ENCODE measurements at places on chromosomes 2 and 18.

- no peak for DNase-seq
Observed at GRCh38 chr2:47868611-47869352, 37.5 kb downstream of the FBXO11 start.

GRCh38 chr18:76246590-76246989 is 248.5 kb downstream of the ZNF516 start:
- no peak for DNase-seq

DNA sequence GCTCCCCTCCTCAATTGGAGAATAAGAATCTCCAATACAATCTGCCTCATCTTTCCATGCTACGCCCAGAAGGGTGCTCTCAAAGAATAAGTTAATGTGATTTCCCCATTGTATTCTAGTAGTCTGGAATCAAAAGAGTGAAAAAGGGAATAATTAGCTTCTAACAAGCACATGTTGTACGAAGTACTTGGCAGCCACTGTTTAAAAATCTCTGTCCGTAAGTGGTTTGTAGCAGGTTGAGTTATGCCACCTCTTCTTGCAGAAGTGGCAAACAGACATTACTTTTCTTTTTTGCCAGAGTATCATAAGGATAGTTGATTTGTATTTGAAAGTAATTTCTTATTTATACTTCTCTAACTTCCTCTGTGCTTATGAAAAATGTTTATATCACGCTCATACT is 184.7 kb downstream of the CD226 start:
- no peak for DNase-seq

GRCh38 chr2:45894211-45894610 is 242.7 kb downstream of the PRKCE start:
- DNase-seq: no peak

- no peak for DNase-seq
Observed at GRCh38 chr2:240213476-240214421, 73.3 kb upstream of the OTOS start.

GRCh38 chr18:61129001-61129400 is 204.2 kb upstream of the CDH20 start:
- peak; percentile 81 for DNase-seq

DNA sequence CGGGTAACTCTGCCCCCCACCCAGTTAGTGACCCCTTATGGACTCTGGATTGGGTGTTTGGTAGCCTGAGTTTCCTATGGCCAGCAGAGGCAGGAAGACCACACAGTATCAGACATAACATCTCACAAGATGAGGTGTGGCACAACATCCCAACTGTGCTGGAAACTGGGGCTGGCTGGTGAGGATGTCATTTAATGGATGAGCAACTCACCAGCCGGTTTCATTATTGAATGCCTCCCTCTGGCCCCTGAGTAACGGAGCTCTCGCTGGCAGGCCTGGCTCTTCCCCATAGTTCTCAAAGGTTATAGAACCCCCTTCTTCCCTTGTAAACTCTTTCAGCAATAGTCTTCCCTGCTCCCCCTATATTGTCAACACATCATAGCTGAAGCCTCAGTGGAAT is 195.0 kb downstream of the BCL11A start:
- DNase-seq: no peak

- peak; percentile 43 for DNase-seq
Observed at GRCh38 chr2:102154946-102155702, 12.6 kb downstream of the IL1R1 start.

- peak; percentile 80 for DNase-seq
Observed at GRCh38 chr2:74845217-74845751, 11.4 kb downstream of the HK2 start.

- DNase-seq: no peak
Observed at GRCh38 chr2:149087751-149088150, 49.3 kb downstream of the LYPD6B start.

DNA sequence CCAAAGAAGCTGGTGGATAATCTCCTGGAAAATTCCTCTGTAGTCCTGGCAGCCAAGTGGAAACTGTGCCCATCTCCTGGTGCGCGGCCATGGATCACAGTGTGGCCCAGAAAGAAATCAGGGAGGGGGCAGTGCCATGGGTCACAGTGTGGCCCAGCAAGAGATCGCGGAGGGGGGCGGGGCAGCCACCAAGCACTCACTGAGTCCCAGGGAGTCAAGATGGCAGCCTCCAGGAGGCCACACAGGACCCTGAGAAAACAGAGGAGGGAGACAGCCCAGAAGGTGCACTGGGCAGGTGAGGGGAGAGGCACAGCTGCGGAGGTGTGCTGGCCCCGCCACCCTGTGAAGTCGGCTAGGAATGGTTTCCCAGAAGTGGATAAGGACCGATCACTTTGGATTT is 8.1 kb upstream of the ATP6V1B1 start:
- DNase-seq: no peak

GRCh38 chr2:71532327-71532726 is 79.0 kb downstream of the DYSF start:
- DNase-seq: no peak

- DNase-seq: no peak
Observed at GRCh38 chr2:186456941-186457340, 29.1 kb upstream of the ZC3H15 start.

- DNase-seq: no peak
Observed at GRCh38 chr2:26619096-26619495, 22.1 kb downstream of the CIB4 start.

DNA sequence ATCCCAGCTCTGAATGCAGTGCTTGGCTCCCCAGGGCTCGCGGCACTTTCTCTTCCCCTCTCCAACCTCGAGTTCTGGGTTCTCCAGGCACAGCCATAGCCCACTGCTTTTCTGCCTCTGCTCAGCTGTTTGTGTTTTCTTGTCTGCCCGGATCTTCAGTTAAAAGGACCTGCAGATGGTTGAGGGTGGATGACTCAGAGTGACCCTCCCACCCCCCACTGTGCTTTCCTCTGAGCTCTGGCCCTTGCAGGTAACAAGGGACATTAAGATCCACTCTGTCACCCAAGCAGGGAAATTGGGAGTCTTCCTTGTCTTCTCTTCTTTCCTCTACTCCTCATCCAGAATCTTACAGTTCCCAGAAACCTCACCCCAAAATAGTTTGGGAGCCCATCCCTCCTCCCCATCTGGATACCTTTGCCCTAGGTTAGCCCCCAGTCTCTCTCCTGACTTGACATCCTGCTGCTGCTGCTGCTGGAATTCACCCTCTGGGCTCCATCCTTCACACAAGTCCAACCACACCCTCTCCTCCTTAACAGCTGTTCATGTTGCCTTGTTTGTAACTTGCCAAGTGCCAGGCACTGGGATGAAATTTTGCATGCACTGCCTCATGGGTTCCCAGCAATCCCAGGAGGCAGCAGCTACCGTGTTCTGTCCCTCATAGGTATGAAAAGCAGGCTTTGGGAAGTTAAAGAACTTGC is 157.9 kb upstream of the TTC39C start:
- DNase-seq: peak; percentile 73

DNA sequence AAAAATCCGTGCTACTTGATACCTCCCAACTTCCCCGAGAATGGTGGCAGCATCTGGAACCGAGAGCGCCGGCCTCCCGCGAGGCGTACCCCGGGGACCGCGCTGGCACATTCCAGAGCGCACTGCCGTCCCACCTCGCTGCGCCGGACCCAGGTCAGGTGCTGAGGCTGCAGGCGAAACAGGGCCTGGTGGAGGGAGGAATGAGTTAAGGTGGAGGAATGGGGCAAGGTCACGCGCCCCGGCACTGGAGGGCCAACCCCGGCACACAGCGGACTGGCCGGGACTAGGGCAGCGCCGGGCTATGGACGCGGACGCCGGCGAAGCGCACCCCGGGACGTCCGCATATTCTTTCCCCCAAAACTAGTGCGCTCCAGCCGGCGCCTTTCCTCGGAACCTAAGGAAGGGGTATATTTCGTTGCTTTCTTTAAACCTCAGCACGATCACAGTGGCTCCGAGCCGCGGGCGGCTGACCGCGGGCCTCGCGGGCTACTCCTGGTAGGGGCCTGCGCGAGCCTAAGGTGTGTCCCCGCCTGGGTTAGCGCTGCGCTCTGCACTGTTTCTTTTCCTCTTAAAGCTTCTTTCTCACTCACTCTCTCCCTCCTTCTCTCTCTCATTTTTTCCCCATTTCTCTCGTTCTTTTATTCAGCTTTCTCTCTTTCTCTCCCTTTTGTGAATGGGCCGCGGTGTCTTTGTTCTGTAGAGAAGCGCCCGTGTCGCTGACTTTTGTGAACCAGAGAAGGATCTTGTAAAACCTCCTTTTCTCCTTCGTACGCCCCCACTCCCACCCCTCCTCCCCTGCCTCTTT is 2.1 kb upstream of the OTX1 start:
- DNase-seq: peak; percentile 76

GRCh38 chr2:6879011-6879410 is 1.4 kb downstream of the RSAD2 start:
- DNase-seq: no peak

DNA sequence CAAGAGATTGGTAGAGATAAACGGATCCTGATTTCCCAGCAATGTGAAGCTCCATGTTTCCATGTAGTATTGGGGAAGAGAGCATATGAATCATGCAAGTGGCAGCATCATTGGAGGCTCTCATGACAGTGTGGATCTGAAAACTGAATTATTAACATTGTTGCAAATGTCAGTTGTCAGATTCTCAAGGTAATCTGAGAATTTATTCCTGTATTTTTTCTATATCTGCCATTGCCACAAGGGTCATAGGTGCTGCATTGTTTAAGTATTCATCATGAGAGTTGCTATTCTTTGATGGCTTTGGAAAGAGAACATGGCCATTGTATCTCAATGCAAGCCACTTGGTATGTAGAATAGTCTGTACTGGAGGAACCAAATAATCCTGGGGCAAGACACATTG is 1217.0 kb upstream of the ZEB2 start:
- DNase-seq: no peak

- DNase-seq: no peak
Observed at GRCh38 chr2:178070824-178071223, 1.8 kb downstream of the PDE11A start.

DNA sequence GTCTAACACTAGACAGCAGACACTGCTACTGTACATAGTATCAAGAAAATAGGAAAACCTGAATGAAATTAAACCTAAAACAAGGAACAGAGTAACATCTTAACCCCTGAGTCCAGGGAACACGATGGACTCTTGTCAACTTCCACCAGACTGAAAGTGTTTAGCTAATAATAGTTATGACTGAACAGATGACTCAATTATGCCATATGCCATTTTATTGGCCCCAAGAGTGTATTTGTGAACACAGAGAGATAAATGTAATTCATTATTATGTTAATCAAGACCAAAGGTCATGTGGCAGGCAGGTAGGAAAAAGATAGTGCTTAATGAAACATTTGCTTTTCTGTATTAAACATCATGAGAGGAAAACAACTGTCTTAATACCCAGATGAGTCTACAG is 58.0 kb downstream of the NYAP2 start:
- no peak for DNase-seq

DNA sequence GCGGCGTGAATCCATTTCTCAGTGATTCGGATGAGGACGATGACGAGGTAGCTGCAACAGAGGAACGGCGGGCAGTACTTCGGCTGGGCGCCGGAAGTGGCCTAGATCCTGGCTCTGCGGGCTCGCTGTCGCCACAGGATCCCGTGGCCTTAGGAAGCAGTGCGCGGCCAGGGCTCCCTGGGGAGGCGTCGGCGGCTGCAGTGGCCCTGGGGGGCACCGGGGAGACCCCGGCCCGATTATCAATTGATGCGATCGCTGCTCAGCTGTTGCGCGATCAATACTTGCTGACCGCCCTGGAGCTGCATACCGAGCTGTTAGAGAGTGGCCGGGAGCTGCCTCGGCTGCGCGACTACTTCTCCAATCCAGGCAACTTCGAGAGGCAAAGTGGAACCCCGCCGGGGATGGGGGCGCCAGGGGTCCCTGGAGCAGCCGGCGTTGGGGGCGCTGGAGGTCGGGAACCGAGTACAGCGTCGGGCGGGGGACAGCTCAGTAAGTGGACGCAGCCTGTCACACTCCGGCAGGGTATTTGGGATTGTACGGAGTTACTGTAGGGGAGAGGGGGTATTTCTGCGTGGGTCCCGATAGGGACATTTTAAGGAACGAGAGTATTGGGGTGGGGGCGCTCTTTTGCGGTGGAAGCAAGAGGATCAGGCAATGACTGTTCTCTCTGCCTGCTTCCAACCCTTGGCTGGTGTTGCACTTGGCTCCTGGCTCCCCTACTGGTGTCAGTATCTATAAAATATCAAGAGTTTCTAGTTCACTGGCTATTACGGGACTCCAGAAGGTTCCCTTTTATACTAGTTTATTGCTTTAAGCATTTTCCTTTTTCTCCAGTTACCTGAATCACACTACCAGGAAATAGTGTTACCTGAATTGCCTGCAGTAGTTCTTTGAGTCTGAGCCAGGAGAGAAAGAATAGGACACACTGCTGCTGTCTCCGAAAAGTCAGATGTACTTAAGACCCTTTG is 772 bp downstream of the RELCH start:
- DNase-seq: no peak

GRCh38 chr2:107776362-107776761 is 50.3 kb upstream of the RGPD4 start:
- DNase-seq: no peak

- no peak for DNase-seq
Observed at GRCh38 chr2:136482966-136483365, 282.4 kb upstream of the THSD7B start.

DNA sequence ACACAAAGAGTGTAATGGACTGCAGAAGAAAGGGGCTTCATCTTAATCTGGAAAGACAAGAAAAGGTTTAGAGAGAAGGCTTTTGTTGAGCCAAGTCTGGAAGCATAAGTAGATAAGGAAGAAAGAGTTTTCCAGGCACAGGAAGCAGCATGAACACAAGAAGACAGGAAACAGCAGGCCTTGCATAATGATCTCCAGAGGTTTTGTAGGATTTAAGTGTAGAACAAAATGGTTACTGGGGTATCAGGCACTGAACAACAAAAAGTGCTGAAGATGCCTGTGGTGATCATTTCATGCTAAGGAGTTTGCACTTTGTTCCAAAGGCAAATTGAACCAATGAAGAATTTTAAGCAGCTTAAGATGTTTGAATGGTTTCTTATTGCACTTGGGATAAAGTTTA is 281.6 kb upstream of the TANK start:
- DNase-seq: no peak

- DNase-seq: no peak
Observed at GRCh38 chr2:233418761-233419546, 64.7 kb downstream of the DGKD start.

Measured in ELF-1 (cell line).